ENCODE measurements at places on chromosomes 12 and 14.

- no peak for DNase-seq
These were observed 32.8 kb downstream of the KCNMB4 start for GRCh38 chr12:70398862-70399261.

- no peak for DNase-seq
These were observed 1.7 kb upstream of the DUSP6 start for GRCh38 chr12:89353823-89354611.

DNA sequence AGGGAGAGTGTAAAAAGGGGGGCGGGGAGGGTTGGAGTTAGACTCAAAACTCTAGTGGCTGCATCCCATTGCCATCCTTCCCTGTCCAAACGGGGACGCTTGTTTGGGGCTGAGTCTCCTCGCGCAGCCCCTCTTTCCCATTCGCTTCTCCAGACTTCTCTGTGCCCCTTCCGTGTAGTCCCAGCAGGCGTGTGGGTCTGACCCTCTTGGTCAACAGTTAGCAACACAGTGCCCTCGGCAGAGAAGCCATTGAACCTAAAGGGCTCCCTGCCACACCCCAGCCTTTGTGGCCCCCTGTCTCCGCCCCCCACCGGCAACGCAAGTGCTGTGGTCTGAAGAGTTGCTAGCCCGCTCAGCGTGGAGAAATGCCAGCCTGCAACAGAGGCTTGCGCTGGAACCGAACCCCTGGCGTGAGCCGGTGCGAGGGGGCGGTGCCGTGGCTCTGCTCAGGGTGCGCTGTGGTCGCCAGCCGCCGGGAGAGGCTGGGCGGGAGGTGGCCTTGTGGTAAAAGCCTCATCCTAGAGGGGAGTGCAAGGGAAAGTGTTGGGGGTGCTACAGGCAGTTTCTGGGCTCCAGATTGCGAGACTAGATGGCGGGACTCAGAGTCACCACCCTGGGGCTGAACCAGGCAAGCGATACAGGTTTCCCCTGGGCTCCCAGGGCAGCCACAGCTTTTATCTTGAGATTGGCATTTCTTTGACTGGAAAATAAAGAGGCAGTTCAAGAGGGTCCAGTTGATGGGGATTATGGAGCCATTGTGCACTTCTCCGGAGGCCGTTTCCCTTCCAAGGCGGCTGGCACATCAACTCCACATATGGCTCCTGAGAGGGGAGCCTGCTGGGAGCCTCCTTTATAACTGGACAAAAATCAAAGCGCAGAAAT is 2.1 kb downstream of the PLXNC1 start:
- DNase-seq: no peak

- DNase-seq: peak; percentile 19
These were observed 81.6 kb upstream of the SINHCAF start for GRCh38 chr12:31407562-31407961.

- no peak for DNase-seq
These were observed 36.3 kb downstream of the IL31 start for GRCh38 chr12:122137681-122138080.

DNA sequence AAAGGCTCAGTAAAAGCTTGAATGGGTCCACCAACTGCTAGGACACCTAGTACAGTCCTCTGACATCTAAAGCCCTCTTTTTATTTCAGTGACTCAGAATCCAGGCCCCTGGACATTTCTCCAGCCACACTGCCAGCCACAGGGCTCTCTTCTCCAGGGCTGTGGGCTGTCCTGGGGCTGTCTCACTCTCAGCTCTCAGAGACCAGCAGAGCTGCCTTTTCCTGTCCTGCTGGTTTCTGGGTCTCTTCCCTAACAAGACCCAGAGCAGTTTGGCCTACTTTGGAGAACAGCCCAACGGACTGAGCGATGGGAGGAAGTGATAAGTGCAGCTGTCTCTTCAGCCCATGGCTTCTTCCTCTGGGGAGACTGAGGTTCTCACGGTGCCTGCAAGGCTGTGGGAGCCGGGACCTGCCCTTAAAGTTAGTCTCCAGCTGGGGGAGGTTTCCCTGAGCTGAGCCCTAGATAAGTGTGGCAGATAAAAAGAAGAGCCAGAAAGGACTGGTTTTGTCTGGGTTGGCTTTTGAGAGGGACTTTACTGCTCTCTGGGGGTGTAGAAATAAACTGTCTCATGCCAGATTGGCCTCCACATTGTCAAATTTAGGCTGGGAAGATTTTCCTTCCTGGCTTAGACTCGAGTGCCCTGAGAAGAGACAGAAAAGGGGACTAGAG is 979.8 kb downstream of the VRK1 start:
- no peak for DNase-seq

DNA sequence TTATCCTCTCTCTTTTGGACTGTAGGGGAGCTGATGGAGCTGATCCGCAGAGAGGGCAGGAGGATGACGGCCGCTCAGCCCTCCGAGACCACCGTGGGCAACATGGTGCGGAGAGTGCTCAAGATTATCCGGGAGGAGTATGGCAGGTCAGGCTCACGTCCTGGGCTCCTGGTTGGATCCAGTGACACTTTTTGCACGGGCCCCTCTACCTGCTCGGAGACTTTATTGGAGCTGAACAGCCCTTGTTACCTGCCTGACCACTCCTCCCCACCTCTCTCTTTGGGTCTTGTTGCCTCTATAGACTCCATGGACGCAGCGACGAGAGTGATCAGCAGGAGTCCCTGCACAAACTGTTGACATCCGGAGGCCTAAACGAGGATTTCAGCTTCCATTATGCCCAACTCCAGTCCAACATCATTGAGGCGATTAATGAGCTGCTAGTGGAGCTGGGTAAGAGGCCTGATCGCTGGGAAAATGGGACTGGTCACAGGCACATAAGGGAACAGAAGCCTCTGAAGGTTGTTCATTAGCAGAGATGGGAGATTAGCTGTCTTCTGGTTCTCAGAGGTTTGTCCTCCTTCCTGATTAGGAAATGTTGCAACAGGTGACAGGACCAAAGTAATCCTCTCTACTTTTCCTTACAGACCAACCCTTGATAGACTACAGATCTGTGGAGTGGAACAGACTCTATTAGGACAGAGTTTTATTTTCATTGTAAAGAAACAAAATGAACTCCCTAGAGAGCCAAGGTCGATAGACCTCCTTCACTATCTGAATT is 718 bp downstream of the EIF2B2 start:
- no peak for DNase-seq

GRCh38 chr12:103632554-103633216 is 45.6 kb downstream of the STAB2 start:
- peak; percentile 37 for DNase-seq

DNA sequence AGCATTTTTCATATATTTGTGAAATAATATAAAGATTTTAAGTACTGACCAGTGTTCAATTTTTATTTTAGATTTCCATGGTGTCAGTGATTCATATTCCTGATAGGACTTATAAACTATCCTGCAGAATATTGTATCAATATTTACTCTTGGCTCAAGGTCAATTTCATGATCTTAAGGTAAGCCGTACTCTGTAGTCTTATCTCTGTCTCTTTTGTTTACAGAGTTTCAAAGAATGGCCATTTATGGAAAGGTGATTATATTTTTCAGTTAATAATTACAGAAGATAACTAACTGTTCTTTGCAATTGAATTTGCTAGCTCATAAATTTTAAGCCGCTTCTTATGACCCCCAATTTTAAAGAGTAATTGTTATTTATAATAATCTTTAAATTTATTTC is 27.9 kb downstream of the CGRRF1 start:
- DNase-seq: no peak

DNA sequence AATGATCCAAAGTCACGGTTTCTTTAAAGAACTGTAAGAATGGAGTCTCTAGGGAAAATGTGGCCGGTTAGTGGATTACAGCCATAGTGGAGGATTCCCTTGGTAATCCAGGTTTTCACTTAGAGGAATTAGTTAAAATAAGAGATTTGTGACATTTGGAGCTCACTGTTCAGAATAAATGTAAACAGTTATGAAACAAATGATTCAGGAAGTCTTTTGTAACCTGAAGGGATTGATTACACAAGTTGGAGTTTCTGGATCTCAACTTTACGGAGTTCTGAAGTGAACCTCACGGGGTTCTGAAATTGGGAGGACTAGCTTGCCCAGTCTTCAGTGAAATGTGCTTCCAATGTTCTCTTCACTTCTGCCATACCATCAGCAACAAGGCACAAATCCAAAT is 234.4 kb upstream of the FKBP4 start:
- no peak for DNase-seq

GRCh38 chr12:28500373-28501024 is 310.2 kb downstream of the CCDC91 start:
- no peak for DNase-seq

DNA sequence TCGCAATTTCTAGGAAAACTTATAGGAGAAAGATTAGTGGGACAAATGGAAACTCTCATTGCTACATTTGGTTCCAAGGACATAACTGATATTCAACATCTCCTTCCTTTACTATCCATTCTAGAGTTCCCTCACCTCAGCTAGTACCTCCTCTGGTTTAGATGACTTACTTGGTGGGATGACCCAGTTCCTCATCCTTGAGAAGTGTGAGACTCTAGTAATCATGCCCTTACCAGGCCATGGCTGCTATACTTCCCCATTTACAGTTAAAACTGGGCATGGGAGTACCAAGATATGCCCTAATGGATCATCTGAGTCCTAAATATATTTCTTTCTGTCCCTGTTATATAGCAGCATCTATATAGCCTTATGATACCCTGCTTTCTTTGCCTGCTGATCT is 58.1 kb downstream of the IFT81 start:
- DNase-seq: no peak

DNA sequence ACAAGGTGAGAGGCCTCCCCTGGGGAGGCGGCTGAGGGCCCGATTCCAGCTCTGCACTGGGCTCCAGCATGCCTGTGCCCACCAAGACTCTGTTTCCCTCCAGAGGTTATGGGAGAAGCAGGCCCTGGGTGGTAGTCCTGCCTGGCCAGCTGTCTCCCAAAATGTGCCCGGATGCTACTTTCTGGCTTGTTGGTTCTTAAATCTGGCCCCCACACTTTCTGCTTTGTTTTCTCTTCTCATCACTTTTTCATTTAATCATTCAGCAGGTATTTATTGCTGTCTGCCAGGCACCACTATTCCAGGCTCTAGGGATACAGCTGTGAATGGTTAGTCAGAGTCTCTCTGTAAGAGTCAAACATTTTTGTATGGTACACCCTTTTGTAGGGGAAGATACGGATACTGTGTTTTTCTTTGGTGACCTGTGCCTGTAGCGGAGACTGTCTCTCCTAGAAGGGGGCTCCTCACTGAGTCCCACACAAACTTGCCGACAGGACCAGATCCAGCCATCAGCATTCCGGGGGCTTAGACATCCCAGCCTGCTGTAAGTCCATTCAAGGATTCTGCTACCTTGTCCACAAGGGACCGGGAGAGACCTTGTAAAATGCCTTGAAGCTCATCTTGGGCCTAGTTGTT is 3.8 kb downstream of the DHRS2 start:
- DNase-seq: no peak

GRCh38 chr14:99822800-99823455 is 29.7 kb downstream of the EML1 start:
- DNase-seq: no peak

DNA sequence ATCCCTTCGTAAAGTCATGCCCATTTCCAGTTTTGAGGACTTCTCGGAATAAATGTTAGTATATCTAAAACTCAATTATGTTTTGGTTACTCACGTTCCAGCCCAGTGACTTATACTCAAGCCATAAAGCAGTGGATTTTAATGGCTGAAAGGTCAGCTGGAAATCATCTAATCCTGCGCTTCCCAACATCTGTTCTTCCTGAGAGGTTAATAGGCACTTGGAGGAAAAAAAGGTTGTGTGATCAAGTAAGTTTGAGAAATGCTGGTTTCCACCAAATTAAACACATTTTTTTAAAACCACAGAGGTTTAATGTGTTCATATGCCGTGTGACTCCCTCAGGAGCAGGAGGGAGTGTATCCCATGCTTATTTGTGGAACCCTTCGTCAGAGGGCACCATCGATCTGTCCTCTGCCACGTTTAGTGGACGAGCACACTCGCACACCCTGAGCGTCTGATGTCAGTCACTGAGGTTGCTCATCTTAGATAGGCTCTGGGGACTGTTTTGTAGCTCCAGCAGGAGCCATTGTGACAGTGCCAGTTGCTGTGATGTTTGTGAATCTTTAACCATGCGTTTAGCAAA is 41.4 kb downstream of the FBXL14 start:
- no peak for DNase-seq

- no peak for DNase-seq
These were observed 13.1 kb upstream of the RIN3 start for GRCh38 chr14:92500491-92500941.

DNA sequence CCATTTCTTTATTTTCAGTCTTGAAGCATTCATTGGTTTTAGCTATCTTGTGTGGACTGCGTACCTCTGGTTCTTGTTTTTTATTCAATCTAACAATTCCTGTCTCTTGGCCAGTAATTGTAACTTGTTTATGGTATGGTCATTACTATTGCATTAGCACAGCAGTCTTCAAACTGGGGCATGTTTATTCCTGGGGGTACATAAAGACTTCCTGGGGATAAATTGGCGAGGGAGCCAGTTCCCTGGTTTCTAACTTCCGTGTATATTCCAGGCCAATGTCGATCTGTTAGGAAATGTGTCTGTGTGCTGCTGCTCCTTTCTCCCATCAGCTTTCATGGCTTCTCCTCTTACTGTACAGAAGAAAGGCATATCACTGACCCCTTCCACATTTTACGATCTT is 13.7 kb upstream of the EVL start:
- no peak for DNase-seq

- DNase-seq: no peak
These were observed 1204.8 kb downstream of the GALC start for GRCh38 chr14:86788224-86788623.

DNA sequence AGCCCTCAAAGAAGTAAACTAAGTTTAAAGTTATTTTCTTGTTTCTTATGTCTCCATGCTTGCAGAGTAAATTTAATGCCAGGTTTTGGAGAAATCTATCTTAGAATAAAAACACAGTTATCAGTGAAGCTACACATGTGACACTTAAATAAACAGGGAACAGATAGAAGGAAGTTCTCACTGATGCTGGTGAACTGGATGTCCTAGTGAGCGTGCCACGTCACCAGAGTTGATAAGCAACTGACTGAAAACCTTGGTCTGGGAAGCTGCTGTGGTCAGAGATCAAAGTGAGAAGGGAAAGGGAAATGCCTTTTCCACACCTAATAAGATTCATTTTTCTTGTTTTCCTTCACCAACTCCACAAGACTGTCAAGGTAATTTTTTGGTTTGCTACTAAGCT is 74.8 kb upstream of the PCED1B start:
- no peak for DNase-seq

GRCh38 chr14:68969278-68970033 is 9.6 kb downstream of the ACTN1 start:
- DNase-seq: no peak

GRCh38 chr12:122929812-122930211 is 33.9 kb upstream of the VPS37B start:
- DNase-seq: no peak

Data from GM12864 (cell line).